ENCODE measurements at places on chromosomes 4 and X.

GRCh38 chr4:3266076-3266475 is 17.1 kb downstream of the MSANTD1 start:
- no peak for DNase-seq

DNA sequence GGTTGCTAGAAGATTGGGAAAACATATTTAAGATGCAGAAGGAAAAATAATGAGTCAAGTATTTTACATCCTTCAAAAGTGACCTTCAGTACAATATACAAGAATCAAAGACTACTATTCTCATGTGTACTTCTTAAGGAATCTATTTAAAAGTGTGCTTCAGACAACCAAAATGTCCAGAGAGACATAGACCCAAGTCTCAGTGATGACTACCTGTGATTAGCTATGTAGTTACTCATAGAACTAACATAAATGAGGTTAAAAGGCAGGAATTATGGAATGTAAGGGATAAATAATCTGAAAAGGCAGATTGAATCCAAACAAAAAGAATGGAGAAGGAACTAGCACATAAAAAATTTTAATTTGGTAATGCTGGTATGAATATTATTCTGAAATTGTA is 634.7 kb upstream of the FAM241A start:
- no peak for DNase-seq

DNA sequence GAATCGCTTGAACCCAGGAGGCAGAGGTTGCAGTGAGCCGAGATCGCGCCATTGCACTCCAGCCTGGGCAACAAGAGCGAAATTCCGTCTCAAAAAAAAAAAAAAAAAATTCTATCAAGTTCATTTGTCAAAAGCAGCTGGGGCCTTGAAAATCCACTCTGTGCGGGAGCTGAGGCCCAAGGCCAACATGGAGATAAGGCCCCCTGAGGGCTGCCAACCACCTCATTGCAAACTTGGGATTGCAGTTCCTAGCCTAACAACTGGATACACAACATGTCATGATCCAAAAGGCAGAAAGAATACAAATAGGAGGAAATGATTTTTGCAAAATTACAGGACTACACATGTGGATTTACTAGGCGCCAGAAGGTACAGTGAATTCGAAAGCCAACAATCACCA is 22.5 kb upstream of the PRDX4 start:
- no peak for DNase-seq

- DNase-seq: no peak
Measured at GRCh38 chr4:83381173-83381572, 46.5 kb upstream of the HPSE start.

GRCh38 chr4:37762294-37762990 is 64.0 kb upstream of the PGM2 start:
- DNase-seq: no peak

DNA sequence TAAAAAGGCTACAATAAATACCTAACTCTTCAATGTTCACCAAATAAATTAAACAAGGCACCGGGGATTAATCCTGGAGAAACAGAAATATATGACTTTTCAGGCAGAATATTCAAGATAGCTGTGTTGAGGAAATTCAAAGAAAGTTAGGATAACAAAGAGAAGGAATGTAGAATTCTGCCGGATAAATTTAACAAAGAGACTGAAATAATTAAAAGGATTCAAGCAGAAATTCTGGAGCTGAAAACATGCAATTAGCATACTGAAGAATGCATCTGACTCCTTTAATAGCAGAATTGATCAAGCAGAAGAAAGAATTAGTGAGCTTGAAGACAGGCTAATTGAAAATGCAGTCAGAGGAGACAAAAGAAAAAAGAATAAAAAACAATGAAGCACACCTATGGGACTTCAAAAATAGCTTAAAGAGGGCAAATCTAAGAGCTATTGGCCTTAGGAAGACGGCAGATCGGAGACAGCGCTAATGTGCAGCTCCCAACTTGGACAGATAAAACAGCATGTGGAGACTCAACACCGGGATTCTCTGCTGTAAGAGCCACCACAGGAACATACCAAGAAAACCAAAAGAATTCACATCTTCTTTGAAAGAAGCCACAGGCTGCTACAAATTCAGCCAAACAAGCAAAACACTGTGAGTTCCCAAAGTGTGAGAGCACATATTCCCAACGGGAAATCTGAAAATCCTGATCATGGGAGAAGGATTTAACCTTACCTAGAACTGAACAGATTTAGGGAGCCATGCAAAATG is 1290.9 kb downstream of the PCDH18 start:
- DNase-seq: no peak

- no peak for DNase-seq
Measured at GRCh38 chrX:42496239-42496638, 281.7 kb downstream of the PPP1R2C start.

GRCh38 chr4:107808572-107808971 is 16.2 kb upstream of the SGMS2 start:
- no peak for DNase-seq

GRCh38 chr4:16652732-16653305 is 245.6 kb downstream of the LDB2 start:
- no peak for DNase-seq

- DNase-seq: no peak
Measured at GRCh38 chrX:150436195-150436594, 73.1 kb downstream of the MAMLD1 start.

DNA sequence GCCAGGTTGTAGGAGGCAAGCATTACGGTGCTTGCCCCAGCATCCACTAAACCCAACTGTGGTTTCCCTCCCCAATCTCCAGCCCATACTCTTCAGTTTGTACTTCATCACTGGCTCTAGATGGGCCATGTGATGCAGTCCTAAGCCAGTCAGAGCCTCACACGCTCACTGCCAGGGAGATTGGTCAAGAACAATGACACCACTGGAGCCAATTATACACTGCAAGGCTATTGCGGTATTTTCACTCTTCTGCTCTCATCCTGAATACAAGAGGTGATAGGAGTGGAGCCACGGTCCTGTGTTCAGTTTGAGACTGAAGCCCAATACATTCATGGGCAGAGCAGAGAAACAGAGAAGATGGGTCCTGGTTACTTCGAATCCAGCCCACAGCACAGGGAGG is 58.4 kb downstream of the SEPSECS start:
- no peak for DNase-seq

DNA sequence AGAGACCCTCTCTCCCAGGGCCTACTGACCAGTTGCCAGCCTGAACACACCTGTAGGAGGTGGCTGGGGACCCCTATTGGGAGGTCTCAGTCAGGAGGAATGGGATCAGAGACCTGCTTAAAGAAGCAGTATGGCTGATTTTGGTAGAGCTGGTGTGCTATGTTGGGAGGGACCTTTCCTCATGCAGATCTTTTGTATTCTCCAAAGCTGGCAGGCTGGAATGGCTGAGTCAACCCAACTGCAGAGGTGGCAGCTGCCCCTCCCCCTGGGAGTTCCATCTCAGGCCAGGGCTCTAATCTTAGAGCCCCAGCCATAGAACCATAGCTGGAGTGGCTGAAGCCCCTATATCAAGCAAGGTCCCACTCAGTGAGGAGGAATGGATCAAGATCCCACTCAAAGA is 279.3 kb upstream of the BMP3 start:
- no peak for DNase-seq

- DNase-seq: no peak
Measured at GRCh38 chrX:146907391-146908240, 93.1 kb upstream of the CXorf51A start.

GRCh38 chr4:2511645-2512131 is 24.8 kb upstream of the FAM193A start:
- DNase-seq: no peak

GRCh38 chr4:71468116-71468710 is 129.4 kb downstream of the SLC4A4 start:
- DNase-seq: no peak

DNA sequence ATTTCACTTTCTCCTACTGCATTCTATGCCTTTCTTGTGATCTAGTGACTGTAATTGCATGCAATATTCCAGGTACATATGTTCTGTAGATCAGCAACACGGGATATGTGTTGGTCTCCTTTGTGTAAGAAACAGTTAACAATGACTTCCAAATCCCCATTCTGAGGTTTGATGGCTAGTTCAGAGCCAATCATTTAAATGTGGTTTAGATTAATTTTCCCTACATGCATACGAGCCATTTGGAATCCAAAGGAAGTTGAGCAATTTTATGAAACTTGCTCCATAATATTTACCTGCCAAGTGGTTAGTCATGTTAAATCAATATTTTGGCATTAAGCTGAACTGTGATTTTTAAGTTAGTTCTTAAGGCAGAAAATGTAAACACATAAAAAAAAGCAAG is 172.8 kb upstream of the DCAF12L2 start:
- DNase-seq: no peak

DNA sequence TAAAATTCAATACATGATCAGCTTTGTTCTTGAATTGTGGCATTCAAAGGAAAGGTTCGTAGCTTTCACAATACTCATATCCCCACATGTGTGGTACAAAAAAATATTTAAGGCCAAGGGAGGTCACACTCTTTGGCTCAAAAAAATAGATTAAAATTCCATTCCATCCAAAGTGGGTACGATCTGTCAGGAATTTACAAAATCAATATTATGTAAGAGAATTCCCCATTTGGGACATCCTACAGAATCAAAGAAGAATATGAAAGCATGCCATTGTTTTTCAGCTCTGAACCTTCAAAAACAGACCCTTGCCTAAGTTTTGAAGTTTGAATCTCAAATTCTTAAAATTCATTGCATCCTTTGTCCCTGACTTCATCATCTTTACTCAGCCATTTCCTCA is 85.8 kb downstream of the MID1 start:
- no peak for DNase-seq

DNA sequence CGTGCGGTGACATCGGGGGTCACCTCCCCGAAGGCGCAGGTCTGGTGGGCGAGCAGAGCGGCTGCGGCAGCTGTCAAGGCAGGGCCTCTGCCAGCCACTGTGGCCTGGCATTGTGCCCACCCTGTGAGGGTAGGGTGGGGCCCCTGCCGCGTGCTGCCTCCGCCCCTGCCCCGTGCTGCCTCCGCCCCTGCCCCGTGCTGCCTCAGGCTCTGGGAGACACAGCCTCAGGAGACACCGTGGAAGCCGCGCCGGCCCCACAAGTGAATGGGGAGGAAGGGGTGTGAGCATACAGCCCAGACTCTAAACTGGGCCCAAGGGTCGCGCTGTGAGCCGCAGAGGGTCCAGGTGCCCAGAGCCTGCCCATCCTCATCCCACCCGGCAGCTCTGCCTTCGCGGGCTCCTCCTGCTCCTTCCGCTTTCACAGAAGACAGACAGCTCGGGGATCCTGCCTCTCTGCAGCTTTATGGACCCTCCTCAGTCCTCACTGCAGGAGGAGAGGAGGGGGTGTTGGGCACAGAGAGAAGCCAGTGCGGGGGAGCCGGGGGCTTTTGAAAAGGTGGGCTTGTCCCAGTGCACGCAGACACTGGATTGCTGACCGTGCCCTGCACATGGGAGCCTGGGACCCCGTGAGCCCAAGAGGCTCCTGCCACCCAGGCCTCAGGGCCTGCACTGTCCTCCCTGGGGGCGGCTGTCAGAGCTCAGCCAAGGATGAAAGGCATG is 27.4 kb downstream of the PCGF3 start:
- DNase-seq: no peak

- DNase-seq: no peak
Measured at GRCh38 chr4:77432717-77433417, 172.8 kb upstream of the CXCL13 start.

DNA sequence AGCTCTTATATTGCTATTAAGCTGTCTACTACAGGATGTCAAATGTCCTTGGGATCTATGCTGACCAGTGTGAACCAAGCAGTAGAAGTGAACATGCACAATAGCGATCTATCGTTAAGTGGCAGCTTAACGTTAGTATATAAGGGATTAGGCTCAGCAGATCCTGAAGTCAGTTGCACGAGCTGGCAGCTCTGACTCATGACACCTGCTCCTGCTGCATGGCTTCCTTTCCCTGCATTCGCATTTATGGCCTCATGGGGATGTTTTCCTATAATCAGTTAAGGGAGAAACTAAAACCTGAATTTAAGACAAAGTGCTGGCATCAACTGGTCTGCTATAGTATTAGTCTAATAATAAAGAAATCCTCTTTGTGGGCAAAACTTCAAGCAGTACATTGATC is 12.7 kb upstream of the MCUB start:
- DNase-seq: no peak

- DNase-seq: no peak
Measured at GRCh38 chr4:100516225-100516624, 1.6 kb downstream of the EMCN start.

DNA sequence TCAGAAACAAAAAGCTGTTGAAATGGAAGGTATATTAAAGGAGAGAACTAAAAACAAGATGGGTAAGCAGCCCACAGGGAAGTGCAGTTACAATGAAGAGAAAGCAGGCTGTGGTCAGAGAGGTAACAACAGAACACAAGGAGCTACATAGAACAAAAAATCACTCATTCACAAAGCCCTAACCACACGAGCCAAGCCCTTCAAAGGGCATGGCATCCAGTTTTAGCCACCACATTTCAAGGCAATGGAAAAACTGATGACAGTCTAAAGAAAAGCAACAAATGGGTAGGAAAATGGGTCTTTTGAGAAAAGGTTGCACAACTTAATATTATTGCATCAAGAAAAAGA is 37.5 kb downstream of the KDR start:
- no peak for DNase-seq

- DNase-seq: no peak
Measured at GRCh38 chrX:40663880-40664630, 16.7 kb upstream of the CXorf38 start.

- DNase-seq: no peak
Measured at GRCh38 chrX:8037593-8038348, 110.6 kb upstream of the PNPLA4 start.

- DNase-seq: no peak
Measured at GRCh38 chr4:41598580-41598979, 60.6 kb downstream of the LIMCH1 start.

- no peak for DNase-seq
Measured at GRCh38 chr4:185359767-185360446, 35.8 kb downstream of the LRP2BP start.

- DNase-seq: no peak
Measured at GRCh38 chrX:150360331-150360730, 2.8 kb upstream of the MAMLD1 start.

DNA sequence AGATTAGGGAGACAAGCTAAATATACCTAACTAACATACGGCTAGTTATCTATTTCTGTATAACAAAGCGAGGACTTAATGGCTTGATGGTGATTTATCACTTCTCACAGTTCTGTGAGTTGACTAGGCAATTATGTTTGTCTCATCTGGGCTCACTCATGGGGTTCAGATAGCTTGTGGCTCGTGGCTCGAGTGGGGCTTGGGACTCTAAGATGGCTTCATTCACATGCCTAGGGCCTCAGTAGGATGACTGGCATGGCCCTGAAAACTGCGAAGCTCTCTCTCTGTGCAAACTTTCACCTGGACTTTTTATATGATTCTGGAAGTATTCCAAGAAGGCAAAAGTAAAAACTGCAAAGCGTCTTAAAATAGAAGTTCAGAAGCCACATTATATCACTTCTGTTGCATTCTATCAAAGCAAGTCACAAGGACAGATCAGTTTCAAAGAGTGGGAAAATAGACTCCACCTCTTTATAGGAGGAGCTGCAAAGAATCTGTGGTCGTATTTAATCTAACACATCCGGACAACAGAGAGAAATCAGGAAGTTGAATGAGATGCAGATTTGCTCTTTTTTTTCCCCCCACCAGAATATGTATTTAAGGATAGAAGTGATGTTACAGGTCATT is 491.2 kb downstream of the INPP4B start:
- no peak for DNase-seq

GRCh38 chrX:69362354-69362753 is 141.8 kb upstream of the NALF2 start:
- DNase-seq: no peak

- DNase-seq: peak; percentile 2
Measured at GRCh38 chrX:93422693-93423092, 250.7 kb downstream of the NAP1L3 start.

- no peak for DNase-seq
Measured at GRCh38 chr4:12488672-12489071, 995.5 kb downstream of the RAB28 start.

- DNase-seq: no peak
Measured at GRCh38 chr4:21387683-21388082, 560.9 kb downstream of the KCNIP4 start.
